ENCODE measurements at places on chromosomes 4 and X.

DNA sequence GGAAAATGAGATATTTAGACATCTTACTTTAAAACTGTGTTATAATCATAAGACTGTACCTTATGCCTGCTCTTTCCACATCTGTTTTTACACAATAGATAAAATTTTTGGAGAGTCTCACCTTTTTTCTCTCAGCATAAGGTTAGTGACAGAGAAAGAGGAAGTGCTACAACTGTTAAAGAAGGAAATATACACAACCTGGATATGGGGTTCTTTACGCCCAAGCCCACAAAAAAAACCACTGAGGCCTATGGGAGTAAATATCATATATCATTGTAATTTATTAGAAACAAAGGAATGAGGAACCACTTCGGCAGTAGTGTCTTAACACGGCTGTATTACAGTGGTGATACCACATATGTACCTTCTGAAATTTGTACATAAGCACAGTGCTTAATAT is 265.9 kb upstream of the GK2 start:
- no peak for DNase-seq

GRCh38 chr4:103046416-103047290 is 27.1 kb upstream of the SLC9B1 start:
- DNase-seq: no peak

GRCh38 chr4:30867427-30867826 is 147.3 kb downstream of the PCDH7 start:
- DNase-seq: no peak

- DNase-seq: no peak
Observed at GRCh38 chr4:167943872-167944505, 148.3 kb upstream of the ANXA10 start.

DNA sequence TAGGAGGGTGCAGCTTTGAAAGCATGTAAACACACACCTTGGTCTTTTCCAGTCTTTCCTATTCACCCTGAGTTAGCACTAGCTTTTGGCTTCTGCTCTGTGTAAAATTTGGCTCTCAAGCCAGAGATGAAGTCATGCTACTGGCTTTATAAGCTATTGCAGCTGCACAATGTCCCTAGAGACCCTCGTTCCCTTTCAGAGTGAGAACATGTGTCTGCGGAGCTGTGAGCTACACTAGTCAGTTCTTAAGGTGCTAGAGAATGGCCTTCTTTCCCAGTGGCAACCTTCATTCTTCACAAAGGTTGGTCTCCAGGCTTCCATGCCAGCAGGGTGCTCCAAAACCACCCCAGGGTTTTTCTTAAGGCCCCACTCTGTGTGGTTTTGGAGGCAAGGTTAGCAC is 199.1 kb downstream of the SPATA18 start:
- no peak for DNase-seq

DNA sequence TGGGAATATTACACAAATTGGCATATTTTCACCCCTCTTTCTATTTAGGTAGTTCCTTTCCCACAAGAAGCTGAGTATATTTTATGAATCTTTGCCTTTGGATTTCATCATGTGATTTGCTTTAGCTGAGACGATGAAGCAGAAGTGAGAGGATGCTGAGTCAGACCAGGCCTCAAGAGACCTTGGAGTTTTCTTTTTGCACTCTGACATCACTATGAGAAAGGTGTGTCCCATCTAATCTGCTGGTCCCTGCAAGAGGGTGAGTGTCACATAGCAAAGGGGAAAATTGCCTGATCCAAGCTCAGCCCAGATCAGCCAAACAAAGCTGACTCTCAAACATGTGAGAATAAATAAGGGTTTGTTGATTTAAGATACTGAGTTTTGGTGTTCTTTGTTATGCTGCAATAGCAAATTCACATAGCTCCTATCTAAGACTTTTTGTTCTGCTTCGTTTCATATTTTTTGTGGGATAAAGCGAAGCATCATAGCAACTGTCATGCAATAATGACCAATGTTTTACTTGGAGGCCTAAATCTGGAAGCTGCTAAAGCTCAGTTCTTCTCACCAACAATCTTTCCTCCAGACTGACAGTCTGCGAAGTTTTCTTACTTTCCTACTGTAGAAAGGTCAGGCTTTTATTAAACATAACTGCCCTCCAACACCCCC is 176.9 kb downstream of the PDHA2 start:
- DNase-seq: no peak

DNA sequence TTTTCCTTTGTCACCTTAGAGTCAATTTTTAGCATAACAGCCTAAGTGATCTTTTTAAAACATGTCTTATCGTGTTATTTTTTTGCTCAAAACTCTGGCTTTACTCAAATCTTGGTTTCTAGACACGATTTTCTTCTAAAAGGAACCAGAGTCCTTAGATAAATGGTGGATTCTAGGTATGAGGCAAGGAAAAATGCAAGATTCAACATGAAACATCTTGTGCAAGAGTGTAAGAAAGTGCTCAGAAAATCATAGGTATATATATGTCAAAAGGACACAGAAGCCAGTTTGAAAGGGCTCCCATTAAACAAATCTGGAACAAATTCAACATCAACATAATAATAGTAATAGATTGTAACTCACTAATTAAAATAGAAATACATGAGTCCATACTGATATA is 8.1 kb upstream of the ADGRG4 start:
- DNase-seq: no peak

DNA sequence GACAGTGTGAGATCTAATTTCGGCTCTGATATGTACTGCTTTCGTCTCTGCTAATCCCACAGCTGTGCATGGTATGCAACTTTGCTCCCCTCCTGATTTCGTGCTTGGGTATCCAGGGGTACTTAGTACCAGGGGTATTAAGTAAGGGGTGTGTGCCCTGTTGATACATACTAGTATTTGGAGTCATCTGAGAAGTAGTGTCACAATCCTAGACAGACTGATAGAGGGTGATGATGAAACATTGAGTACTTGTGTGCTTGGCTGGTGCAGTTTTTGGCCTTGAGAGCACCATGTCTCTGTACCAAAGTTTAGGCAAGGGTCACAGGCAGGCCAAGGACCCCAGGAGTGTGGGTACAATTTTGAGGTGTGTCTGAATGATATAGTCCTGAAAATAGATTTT is 10.9 kb downstream of the GPAT3 start:
- DNase-seq: no peak

DNA sequence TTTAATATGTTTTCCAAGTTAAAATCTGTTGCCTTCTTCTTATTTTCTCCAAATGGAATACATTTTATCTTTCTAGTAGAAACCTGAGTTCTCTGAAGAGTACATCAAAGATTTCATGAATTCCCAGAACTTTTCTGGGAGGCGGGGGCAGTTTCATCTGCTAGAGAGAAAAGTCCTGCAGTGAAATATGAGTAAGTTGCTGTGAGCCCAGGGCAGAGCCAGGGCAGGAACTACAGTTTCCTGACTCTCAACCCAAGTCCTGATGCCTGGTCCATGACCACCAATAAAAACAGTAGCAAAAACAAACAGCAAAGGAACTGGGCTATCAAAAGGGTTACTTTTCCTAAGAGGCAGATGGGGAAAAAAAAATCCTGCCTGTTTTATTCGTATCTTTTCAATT is 239.4 kb upstream of the CTSO start:
- no peak for DNase-seq

DNA sequence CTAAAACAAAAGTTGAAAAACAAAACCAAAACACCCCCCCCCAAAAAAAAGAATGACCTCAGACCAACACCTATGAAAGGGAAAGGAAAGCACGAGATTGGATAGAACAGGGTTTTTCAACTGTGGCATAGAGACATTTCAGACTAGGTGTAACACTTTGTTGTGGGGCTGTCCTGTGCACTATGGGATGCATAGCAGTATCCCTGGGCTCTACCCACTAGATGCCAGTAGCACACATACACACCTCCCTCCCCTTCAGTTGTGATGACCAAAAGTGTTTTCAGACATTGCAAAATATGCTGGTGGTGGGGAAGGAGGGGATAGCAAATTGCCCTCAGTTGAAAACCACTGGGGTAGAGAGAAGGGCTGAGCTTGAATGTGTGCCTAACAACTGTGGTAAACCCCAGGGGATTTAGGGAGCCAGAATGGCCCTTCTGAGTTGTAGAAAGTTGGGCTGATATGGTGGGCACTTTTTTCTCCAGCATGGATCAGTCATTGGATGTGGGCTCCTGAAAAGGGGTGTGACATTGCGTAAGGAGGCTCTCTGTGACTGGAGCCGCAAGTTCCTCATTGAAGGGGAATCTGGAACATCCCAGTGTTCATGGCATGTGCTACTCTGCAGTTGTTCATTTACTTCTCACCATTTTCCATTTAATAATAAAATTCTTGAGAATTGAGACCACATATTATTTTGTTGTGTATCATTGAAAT is 8.8 kb upstream of the GEMIN8 start:
- DNase-seq: no peak

DNA sequence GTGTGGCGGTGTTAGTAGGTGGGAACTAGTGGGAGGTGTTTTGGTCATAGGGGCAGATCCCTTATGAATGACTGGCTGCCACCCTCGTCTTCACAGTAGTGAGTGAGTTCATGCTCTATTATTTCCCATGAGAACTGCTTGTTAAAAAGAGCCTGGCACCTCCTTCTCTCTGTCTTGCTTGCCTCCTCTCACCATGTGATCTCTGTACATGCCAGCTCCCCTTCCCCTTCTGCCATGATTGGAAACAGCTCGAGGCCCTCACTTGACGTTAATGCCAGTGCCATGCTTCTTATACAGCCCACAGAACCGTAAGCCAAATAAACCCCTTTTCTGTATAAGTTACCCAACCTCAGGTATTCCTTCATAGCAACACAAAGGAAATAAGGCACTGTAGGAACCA is 21.7 kb downstream of the PNMA6F start:
- no peak for DNase-seq

- DNase-seq: no peak
Observed at GRCh38 chr4:84035568-84035967, 463.5 kb downstream of the NKX6-1 start.

DNA sequence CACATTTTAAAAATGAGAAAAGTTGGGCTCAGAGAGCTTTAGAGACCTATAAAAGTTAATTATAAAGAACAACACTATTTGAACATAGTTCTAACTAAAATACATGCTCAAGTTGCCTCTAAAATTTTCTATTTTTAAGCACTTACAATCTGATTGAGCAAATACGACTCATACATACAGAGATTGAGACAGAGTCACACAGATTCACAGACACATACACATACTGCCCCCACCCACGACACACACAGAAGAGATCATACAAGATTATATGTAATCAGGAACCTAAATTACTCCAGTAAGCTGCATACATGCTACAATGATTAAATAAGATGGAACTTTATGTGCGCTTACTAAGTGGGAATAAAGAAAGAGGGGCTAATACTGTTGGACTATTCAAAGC is 2.7 kb upstream of the ASB5 start:
- no peak for DNase-seq

DNA sequence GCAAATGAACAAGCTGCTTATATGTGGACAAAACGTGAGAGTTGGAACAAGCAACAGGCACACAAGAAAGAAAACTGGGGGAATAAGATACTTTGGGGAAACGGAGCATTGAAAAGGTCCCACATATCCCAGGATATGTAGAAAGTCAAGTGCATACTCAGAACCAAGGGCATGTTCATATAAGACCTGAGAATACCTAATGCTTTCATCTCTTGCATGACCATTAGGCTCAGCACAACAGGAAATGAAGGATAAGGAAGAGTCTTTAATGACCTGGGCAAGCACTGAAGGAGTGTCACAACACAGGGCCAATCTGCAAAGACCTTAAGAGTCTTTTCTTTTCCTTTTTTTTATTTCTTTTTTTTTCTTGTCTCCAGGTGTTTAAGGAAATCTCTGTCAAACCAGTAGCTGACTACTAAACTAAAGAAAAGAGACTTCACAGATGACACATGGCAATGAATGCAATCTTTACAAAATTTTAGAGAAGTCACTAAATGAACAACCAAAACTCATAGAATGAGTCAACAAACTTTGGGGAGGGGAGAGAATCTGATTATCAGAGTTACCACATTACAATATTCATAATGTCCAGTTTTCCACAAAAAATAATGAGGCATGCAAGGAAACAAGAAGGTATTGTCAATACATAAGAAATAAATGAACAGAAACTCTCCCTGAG is 67.9 kb upstream of the STK26 start:
- no peak for DNase-seq

DNA sequence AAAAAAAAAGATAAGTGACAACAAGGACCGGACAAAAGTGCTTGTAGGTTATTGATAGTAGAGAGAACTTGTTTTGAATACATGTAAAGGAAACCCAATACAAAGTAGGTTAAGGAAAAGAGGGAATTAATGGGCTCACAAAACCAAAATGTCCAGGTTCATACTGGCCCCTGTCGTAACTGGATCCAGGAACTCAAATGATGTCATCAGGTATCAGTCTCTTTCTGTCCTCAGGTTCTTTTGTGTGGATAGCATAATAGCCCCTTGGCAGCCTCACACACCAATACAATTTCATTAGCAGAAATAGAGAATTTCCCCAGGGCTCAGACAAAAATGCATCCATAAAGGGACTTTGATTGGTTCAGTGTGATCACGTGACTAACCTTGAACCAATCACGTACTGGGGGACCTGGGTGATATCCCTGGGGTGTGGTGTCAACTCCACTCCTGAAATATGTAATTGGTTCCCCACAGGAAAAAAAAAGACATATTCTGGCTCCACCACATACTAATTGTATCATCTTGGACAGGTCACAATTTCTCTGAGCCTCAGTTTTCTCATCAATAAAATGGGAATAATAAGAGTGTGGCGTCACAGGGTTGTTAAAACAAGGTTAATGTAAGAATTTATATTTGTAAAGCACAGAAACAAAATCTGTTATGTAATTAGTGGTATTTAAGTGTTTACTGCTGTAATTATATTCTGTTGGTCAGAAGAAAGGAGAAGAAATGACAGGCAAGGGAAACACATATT is 174.8 kb downstream of the PDGFRA start:
- DNase-seq: no peak

GRCh38 chrX:2264179-2265030 is 236.4 kb downstream of the DHRSX start:
- no peak for DNase-seq

- DNase-seq: no peak
Observed at GRCh38 chr4:120694973-120695372, 227.6 kb downstream of the PRDM5 start.

GRCh38 chrX:120522820-120523219 is 37.9 kb downstream of the CUL4B start:
- DNase-seq: no peak

DNA sequence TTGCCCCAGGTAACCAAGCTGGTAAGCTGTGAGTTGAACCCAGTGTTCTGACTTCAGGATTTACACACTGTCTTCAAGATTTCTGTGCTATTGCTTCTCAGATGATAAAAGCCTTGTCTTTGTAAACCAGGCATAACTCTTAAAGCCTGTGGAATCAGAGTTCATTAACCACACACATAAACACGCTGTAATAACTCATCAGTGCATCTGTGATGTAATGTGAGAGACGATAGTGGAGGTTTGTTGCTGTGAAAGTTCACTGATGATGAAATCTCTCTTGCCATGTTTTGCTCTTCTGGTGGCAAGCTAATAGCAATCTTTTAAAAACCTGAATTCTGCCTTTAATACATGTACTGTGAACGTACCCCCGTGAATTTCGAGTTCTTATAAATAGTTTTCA is 41.5 kb downstream of the CLCN4 start:
- DNase-seq: no peak

DNA sequence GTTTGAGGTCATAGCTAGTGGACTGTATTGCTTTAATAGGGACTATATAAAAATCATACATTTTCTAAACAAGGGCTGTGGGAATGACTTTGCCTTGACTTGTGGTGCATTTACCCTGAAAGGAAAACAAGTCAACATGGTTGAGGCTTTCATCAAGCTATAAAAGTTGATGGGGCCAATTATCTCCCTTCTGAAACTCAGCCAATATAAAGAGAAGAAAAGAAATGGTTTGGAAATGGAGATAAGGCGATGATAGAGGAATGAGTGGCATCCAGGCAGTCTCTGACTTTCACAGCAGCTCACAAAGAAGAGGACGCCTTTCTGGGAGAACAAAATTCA is 118.7 kb downstream of the SMARCA1 start:
- DNase-seq: no peak

Data from activated naive CD8-positive, alpha-beta T cell treated with anti-CD3 and anti-CD28 coated beads, Interleukin-2, amount 50 U/mL, for 16 hours (primary cell).